ENCODE measurements at places on chromosomes 11 and 22.

DNA sequence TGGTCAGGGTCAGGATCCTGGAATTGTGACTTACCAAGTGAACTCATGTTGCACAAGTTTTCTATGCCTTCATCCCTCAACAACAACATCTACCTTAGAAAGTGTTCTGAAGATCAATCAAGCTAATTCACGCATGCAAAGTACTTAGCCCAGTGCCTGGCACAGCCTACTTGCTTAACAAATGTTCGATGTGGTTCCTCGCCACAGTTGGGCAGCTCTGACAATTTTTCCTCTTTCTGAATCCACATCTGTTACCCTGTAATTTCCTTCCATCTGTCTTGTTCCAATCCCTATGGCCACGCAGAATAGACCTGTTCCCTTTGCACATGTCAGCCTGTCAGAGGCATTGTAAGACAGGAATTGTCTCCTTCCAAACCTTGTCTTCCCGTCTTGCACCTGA, 1415.2 kb downstream of the TBC1D22A start:
- DNase-seq: no peak
- no peaks in the 10 kb centered on the region for H3K4me1 ChIP-seq
- no peaks in the 10 kb centered on the region for H3K27me3 ChIP-seq
- no peak overlapping the region for H3K4me3 ChIP-seq
- H3K36me3 ChIP-seq: no peaks in the 10 kb centered on the region

- peaks cover 82% of the 10 kb centered on the region for H3K36me3 ChIP-seq
- peak; percentile 65 for DNase-seq
- H3K4me3 ChIP-seq: no peak overlapping the region
- H3K27me3 ChIP-seq: no peaks in the 10 kb centered on the region
- H3K27ac ChIP-seq: no peak overlapping the region
- H3K4me1 ChIP-seq: peaks cover 13% of the 10 kb centered on the region
Observed at GRCh38 chr22:43993072-43993760, 30.9 kb upstream of the PARVB start.

- H3K4me1 ChIP-seq: no peaks in the 10 kb centered on the region
- H3K36me3 ChIP-seq: no peaks in the 10 kb centered on the region
- no peak overlapping the region for H3K27ac ChIP-seq
- no peak overlapping the region for H3K4me3 ChIP-seq
- DNase-seq: no peak
Observed at GRCh38 chr11:123510579-123510905, 80.5 kb downstream of the GRAMD1B start.

DNA sequence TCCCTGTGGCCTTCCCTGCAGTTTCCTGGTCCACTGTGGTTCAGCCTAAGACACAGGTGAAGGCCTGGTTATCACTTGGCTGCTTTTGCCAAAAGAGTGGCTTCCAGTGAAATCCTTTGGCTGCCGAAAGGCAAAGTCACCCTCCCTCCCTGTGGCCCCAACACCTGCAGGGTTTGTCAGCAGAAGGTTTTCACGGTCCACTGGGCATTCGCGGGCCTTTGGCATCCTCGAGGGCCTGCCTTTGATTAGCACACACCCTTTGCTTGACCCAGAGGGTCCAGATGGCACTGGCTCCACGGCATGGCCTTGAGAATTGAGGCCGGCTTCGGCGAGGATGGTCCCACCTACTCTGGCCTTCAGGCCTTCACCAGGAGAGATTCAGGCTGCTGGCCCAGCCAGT, 35.3 kb downstream of the RTN4R start:
- H3K4me1 ChIP-seq: peaks cover 1% of the 10 kb centered on the region
- no peak overlapping the region for H3K4me3 ChIP-seq
- no peaks in the 10 kb centered on the region for H3K36me3 ChIP-seq
- no peak for DNase-seq
- no peaks in the 10 kb centered on the region for H3K27me3 ChIP-seq

- no peak overlapping the region for H3K4me3 ChIP-seq
- no peaks in the 10 kb centered on the region for H3K27me3 ChIP-seq
- DNase-seq: no peak
- H3K27ac ChIP-seq: no peak overlapping the region
Observed at GRCh38 chr22:42639541-42640241, 710 bp downstream of the ATP5MGL start.

- H3K27me3 ChIP-seq: no peaks in the 10 kb centered on the region
- no peak overlapping the region for H3K27ac ChIP-seq
- no peak overlapping the region for H3K4me3 ChIP-seq
- peaks cover 5% of the 10 kb centered on the region for H3K4me1 ChIP-seq
- DNase-seq: no peak
Observed at GRCh38 chr11:87265132-87265531, 227.4 kb downstream of the TMEM135 start.

DNA sequence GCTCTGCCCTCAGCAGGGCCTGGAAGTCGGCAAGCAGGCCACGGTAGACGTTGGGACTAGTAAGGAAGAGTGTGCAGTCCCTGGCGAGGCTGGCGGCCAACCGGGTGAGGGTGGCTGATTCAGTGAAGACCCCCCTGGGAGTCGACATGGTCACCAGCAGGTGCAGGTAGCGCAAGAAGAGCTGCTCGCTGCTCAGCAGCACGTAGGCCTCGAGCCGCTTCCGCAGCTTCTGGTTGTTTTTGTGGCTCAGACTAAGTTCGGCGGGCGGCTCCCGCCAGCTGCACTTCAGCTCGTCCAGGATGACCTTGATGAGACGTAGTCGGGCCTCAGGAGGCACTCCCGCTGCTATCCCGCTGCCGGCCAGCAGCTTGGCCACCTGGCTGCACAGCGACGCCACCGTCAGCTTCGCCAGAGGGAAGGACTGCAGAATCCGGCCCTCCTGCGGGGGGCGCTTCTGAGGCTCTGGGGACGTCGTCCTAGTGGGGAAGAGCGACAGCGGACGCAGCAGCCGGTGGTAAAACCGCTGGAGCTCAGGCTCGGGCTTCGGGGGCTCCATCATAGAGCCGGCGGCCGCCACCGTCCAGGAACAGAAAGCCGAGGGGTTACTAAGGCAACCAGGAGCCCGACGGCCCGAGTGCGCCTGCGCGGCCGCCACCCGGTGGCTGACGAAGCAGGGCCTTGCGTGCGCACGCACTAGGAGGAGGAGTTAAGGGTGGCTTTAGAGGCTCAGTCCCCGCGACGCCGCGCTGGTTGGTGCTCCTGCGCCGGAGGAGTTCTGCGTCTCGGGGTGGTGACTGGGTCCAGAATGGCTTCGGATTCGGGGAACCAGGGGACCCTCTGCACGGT, at the start of the genes CCDC87 and CCS:
TSS of gene CCDC87 (minus strand) at position 607 of the 846 bp plus-strand sequence. CDS start at position 559, 48 bp downstream.
TSS of gene CCS (plus strand) at position 729 of the 846 bp plus-strand sequence. CDS start at position 806, 77 bp downstream.
- peak within 1 kb of the TSS; percentile 68 for H3K4me3 ChIP-seq
- peaks cover 17% of the 10 kb centered on the region for H3K4me1 ChIP-seq
- H3K27ac ChIP-seq: peak within 1 kb of the TSS; percentile 89

DNA sequence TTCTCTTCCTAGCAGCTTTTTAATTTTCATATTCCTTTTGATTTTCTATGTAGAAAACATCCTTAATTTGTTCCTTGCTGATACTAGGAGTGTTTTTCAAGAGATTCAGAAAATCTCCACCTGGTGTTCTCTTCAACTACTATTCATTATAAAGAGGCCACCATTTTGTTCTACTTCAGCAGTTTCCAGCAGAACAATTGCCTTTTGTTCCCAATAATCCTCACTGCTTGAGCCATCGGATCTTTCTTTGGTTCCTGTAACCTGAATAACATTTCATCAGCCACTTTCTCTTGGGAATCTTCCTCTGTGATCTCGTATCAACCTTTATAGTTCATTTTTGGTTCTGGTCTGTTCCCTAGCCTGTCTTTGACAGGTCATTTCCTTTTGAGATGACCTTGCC, 1.8 kb upstream of the OR10A5 start:
- H3K36me3 ChIP-seq: no peaks in the 10 kb centered on the region
- no peak overlapping the region for H3K4me3 ChIP-seq
- H3K27me3 ChIP-seq: no peaks in the 10 kb centered on the region

DNA sequence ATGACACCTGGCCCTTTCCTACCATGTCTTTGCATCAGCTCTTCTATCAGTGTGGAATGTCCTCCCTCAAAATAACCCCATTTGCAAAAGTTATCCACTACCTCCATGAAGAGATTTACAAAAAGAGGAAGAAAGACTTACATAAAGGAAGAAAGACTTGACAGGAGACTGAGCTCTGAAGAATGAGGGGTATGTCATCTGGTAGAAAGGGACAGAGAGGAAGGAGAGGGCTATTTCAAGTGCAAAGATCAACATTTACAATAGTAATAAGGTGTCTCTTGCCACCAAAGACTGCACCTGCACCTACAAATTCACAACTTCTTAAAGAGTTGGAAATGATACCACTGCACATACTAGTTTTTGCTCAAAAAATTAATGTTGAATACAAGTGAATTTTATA, 18.2 kb downstream of the PAK1 start:
- H3K4me1 ChIP-seq: no peaks in the 10 kb centered on the region
- H3K36me3 ChIP-seq: no peaks in the 10 kb centered on the region
- DNase-seq: no peak
- H3K4me3 ChIP-seq: no peak overlapping the region
- H3K27me3 ChIP-seq: no peaks in the 10 kb centered on the region

GRCh38 chr11:9313648-9314290, 624 bp downstream of the TMEM41B start:
- peaks cover 5% of the 10 kb centered on the region for H3K4me1 ChIP-seq
- no peaks in the 10 kb centered on the region for H3K36me3 ChIP-seq
- H3K4me3 ChIP-seq: peak overlapping the region; percentile 91

DNA sequence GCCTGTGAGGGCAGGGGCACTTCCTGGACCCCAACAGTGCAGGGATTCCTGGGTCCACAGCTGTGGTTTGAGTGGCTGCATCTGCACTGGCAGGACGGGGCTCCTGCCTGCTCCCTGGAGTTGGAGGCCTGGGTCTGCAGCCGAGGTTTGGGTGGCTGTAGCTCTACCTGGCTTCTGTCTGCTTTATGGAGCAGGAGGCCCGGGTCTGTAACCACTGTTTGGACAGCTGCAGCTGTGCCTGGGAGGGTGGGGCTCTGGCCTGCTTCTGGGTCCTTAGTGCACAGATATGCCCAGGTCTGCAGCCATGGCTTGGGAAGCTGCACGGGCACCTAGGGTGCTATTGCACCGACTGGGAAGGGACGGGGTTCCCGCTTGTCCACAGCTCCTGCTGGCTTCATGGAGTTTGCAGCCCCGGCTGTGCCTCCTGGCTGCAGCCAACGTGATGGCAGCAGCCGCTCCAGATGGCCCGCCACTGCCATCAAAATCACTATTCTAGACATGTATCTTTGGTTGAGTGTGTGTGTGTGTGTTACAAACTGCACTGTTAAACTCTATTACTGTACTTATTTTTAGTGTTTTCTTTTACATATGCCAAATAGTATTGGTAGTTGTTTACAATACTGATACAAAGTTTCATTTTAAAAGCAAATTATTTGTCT, 412.3 kb upstream of the KIRREL3 start:
- H3K27ac ChIP-seq: no peak overlapping the region
- H3K36me3 ChIP-seq: no peaks in the 10 kb centered on the region
- no peaks in the 10 kb centered on the region for H3K4me1 ChIP-seq
- no peak overlapping the region for H3K4me3 ChIP-seq
- H3K27me3 ChIP-seq: no peaks in the 10 kb centered on the region
- DNase-seq: no peak

DNA sequence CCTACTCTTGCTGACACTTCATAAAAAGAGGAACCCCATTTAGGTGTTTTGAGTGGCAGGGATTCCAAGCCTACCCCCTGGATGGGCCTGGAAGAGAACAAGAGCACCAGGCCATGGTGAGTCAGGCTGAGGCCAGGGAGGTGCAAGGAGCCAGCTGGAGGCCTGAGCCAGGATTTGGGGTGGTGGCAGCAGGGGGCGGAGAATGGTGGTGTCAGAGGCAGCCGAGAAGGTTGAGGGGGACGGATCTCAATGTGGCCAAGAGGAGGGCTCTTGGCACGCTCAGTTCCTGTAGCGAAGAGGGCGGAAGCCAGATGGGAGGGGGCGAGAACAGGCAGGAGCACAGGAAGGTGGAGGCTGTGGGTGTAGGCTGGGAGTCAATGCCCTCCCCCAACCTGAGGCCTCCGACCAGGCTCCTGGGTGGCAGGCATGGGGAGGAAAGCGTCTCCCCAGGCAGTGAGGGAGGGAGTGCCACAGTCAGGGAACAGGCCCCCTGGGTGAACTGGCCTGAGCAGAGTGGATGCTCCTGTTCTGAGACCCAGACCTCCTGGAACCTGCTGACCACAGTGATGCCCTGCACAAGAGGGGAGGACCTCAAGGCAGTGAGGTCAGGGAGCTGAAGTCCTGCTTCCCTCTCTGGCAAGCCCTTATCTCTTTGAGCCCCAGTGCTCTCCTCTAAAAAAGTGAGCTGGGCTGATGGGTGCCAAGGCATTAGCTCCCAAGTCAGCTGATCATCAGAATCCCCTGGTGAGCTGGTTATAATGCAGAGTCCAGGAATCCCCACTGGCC, 13.9 kb downstream of the RTN4RL2 start:
- no peak overlapping the region for H3K4me3 ChIP-seq
- no peak overlapping the region for H3K27ac ChIP-seq
- no peaks in the 10 kb centered on the region for H3K36me3 ChIP-seq
- peaks cover 10% of the 10 kb centered on the region for H3K4me1 ChIP-seq

DNA sequence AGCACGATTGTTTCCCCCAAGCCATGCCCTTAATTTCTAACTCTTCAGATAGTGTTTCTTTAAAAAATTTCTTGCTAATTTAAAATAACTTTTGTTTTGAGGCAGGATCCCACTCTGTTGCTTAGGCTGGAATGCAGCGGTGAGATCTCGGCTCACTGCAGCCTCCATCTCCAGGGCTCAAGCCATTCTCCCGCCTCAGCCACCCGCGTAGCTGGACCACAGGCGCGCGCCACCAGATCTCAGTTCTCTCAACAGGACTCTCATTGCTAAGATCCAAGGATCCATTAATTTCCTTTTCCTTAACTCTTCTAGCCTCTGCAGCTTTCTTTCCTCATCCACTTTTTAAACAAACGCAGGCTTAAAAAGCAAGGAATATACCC, 327 bp upstream of the MED17 start:
- DNase-seq: no peak
- H3K4me3 ChIP-seq: peak overlapping the region; percentile 78
- no peaks in the 10 kb centered on the region for H3K36me3 ChIP-seq
- no peaks in the 10 kb centered on the region for H3K27me3 ChIP-seq

GRCh38 chr11:119421941-119422808, 797 bp downstream of the THY1 start:
- no peaks in the 10 kb centered on the region for H3K36me3 ChIP-seq
- peaks cover 19% of the 10 kb centered on the region for H3K4me1 ChIP-seq
- DNase-seq: peak; percentile 73
- no peak overlapping the region for H3K27ac ChIP-seq
- H3K4me3 ChIP-seq: peak overlapping the region; percentile 34
- H3K27me3 ChIP-seq: peaks cover 64% of the 10 kb centered on the region
